ENCODE measurements at places on chromosomes 3 and 15.

- no peak for DNase-seq
Measured at GRCh38 chr15:23912191-23912590, 225.1 kb upstream of the NDN start.

DNA sequence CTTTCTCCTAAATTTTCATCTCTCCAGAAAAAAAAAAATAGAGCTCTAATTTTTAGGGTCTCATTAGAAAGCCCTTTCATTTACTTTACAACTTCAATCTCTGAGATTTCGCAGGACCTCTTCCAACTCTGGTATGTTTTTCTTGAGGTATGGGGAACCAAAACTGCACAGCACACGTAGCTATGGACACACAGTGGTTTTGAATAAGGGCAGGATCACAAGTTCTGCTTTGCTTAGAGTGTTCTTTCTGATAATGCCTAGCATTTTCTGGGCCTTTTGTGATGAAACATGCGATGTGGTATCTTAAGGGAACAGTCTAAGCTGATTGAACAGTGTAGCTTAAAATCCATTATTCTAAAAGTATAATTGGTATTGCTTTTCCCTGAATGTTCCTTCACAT is 25.3 kb downstream of the ZNF592 start:
- peak; percentile 61 for DNase-seq

DNA sequence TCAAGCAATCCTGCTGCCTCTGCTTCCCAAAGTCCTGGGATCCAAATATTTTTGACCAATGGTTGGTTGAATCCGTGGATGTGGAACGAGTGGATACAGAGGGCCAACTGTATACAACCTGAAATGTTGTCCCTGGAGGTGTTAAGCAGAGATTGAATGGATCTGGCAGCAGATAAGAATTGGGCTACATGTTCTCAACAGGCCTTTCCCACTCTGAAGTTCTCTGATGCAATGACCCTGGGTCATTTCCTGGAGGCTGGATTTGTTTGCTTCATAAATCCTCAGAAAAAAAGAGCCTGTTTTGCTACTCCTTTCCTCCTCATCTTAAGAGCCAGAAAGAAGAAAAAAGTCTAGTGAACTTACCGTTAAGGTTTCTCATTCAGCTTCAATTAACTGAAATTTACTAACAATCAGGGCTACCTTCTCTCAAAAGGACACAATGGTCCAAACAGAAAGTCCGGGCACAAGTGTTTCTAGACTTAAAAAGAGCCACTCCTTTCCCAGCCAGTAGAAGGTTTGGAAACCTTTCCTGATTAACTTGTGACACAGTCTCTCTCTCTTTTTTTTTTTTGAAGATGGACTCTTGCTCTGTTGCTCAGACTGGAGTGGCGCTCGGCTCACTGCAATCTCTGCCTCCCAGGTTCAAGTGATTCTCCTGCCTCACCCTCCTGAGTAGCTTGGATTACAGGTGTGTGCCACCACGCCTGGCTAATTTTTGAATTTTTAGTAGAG is 6.5 kb downstream of the ARHGEF3 start:
- peak; percentile 66 for DNase-seq

DNA sequence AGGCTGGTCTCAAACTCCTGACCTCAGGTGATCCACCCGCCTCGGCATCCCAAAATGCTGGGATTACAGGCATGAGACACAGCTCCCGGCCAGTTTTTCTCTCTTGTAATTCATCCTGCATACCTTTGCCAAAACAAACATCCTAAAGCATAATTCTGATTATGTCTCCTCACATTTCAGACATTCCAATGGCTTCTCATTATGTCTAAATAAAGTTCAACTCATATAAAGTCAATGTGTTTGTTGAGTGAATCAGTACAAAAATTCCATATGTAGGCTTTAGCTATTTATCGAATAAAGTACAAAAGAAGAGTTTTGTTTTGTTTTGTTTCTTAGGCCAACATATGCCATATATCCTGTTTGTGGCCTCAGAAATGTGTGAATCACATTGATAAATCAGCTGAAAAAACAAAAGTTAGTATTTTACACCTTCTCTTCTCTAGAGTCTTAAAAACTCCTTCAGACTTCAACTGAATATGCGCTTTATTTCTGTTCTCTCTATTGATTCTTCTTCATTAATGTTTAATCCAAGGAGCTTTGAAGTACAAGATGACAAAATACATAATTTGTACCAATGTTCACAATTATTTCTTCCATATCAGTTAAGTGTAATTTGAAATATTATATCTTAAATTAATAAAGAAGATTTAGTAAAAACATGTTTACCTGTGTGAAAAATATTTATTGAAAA is 165.8 kb downstream of the MECOM start:
- DNase-seq = no peak

GRCh38 chr3:12840591-12841148 is 695 bp downstream of the RPL32 start:
- no peak for DNase-seq

DNA sequence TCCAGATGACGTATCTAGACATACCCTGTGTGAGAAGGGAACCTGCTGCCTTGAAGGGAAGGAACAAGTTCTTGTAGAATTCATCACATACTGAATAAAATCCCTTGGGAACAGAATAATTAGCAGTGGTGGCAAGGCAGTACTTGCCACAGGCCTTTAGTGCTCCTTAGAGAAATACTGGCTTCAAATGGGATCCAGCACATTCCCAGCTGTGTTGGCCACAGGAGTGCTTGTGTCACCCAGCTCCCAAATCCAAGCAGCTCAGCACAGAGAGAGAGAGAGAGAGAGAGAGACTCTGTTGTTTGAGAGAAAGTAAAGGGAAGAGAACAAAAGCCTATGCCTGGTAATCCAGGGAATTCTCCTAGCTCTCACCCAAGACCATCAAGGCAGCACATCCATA is 969.0 kb upstream of the ALCAM start:
- no peak for DNase-seq

Measured in inflammatory macrophage treated with lipopolysaccharide for 1 hour (primary cell).